ENCODE measurements at places on chromosomes 5 and 9.
A peak's percentile ranks its signal among the peaks of the same experiment; 100 is the strongest.

DNA sequence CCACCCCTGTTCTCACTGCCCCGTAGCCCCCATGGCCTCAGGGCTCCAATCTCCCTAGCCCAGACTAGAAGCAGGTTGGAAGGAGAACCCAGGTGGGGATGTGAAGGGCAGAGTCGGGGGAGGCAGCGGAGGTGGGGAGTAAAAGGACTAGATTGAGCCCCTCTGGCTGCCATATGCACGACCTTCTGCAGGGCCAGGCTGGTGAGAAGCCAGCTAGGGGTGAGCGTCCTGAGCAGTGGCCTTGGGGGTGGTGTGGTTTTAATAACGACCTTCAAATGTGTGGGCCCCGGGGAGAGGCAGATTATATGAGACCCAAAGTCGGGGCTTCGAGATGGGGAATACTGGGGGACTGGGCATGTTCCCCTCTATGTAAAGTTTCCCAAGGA is 139.5 kb downstream of the C9orf50 start:
- DNase-seq = no peak

- DNase-seq = peak; percentile 61
Observed at GRCh38 chr5:132526290-132526973, 16.9 kb downstream of the IL5 start.

GRCh38 chr9:5818424-5819142 is 14.3 kb downstream of the ERMP1 start:
- no peak for DNase-seq

DNA sequence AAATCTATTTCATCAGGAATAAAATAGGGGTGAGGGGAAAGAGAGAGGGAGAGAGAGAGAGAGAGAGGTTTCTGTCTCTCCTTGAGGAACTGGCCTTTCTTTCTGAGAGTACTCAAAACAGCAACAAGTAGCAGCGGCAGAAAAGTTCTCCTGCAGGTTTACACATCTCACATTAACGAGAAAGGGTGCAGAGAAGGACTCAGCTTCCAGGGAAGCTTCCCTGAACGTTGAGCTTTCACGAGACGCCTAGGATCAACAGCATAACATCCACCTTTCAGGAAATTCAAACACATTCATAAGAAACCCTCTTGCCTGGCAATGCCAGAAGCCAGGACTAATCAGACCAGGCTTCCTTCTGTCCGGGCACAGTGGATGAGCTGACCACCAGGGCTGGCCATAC is 162.9 kb downstream of the ZDHHC21 start:
- no peak for DNase-seq

- DNase-seq = no peak
Observed at GRCh38 chr5:136242136-136242535, 49.2 kb upstream of the SMIM32 start.

DNA sequence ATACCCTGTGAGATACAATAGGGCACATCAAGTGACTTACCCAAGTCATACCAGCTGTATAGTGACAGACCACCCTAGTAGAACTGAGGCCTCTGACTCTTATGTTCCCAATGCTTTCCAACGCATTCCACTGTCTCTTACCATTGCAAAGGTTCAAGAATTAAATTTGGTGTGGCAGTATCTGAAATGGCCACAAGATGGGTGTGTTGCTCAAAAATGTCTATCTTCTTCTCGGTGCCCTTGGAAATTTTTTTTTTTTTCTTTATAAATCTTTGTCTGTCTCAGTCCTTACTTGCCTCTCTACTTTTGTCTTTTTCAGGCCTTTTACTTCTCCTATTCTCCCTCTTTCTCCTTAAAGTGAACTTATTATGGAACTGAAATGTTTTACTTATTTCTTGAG is 48.4 kb downstream of the GPR21 start:
- peak; percentile 10 for DNase-seq

- no peak for DNase-seq
Observed at GRCh38 chr9:90998573-90998972, 197.0 kb downstream of the SYK start.

DNA sequence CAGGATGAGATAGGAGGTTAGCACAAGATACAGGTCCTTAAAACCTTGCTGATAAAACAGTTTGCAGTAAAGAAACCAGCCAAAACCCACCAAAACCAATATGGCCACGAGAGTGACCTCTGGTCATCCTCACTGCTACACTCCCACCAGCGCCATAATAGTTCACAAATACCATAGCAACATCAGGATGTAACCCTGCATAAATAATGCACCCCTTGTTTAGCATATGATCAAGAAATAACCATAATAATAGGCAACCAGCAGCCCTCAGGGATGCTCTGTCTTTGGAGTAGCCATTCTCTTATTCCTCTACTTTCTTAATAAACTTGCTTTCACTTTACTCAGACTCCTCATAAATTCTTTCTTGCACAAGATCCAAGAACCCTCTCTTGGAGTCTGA is 86.9 kb upstream of the PRSS3 start:
- DNase-seq = no peak

GRCh38 chr5:10301842-10302610 is 5.7 kb downstream of the CMBL start:
- DNase-seq = no peak

- no peak for DNase-seq
Observed at GRCh38 chr5:164332349-164333196, 827.2 kb downstream of the MAT2B start.

DNA sequence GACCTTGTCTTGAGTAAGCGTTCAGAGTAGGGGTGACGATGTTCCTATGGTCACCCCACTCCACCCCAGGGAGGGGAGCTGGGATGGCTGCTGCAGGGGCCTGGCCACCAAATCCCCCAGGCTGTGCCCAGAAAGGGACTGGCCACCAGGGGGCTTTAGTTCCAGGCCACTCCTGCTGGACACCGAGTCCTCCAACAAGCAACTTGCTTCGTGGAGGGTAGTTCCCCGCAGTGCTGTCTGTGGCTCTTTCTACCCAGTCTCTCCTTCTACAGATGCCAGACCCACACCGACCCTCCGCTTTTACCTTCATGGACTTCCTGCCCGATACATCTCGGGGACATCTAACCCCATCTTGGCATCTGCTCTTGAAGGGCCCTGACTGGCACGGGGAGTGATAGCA is 35.7 kb upstream of the GABRP start:
- no peak for DNase-seq

DNA sequence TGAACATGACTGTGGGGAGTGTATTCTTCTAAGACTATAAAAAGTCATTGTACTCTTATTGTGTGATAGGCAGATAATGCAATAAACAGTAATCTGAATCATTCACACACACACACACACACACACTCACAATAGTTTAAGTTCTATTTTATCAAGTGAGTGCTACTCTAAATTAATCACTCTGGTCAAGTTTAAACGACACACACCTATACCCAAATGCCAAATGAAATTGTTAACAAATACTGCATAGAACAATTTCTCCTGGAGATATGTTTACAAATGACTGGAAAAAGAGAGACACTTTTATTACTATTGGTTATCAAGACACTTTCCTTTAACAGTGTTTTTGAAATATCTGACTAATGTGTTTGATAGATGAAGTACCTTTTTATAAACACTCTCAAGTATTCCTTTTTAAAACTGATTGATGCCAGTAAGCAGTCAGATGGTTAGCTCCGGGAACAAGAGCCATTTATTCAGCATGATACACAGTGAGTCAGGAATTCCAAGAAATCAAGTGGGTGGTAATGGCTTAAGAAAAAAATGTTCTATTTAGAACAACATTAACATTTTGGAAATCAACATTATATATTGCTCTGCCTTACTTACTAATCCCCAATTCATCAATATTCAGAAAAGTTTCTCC is 521.6 kb upstream of the ST8SIA4 start:
- no peak for DNase-seq

DNA sequence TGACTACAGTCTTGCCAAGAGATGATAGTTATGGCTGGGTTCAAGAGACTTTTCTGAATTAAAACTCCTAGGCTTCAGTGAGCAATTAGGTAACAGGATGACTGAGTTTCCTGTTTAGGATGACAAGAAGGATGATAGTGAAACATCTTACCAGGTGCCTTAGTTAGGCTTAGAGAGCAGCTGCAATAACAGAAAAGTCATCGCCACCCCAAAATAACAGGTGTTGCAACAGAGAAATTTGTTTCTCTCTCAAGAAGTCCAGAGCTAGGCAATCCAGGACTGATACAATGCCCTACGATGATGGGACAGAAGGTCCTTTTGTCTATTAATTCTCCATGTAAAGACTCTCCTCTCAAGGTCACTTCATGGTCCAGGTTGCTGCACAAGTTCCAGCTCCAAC is 361.8 kb downstream of the CAAP1 start:
- DNase-seq = no peak

GRCh38 chr9:106421772-106422171 is 441.2 kb upstream of the ZNF462 start:
- DNase-seq = no peak

GRCh38 chr5:105752801-105753200 is 1917.9 kb downstream of the EFNA5 start:
- DNase-seq = no peak

GRCh38 chr9:111599092-111599954 is at the start of gene PTGR1:
Gene PTGR1, minus strand, starts transcription at chr9:111599647. Its CDS starts 2,225 bp downstream, at chr9:111597422.
- peak; percentile 85 for DNase-seq

DNA sequence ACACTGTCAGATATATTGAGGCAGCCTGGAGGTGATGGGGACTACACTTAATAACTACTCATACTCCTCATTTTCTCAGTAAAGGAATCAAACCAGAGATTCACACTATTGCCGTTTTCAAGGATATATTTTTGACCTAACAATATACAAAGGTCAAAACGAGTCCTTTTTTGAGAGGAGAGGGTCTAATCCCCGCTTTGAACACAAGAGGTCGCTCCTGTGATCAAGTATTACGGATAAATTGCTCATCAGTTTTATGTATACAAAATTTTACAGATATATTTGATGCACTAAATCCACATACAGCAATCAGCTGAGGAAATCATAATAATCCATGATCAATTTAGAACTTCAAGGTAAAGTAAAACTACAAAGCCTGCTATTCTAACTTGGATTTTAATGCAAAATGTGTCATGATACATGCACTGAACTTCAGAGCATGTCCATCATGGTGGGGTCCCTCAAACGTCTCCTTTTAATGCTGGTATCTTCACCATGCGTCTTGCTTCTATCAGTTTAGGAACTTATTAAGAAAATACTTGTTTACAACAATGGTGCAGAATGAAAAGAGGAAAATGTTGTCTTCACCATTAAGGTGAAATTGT is 2.5 kb upstream of the ISL1 start:
- peak; percentile 3 for DNase-seq

DNA sequence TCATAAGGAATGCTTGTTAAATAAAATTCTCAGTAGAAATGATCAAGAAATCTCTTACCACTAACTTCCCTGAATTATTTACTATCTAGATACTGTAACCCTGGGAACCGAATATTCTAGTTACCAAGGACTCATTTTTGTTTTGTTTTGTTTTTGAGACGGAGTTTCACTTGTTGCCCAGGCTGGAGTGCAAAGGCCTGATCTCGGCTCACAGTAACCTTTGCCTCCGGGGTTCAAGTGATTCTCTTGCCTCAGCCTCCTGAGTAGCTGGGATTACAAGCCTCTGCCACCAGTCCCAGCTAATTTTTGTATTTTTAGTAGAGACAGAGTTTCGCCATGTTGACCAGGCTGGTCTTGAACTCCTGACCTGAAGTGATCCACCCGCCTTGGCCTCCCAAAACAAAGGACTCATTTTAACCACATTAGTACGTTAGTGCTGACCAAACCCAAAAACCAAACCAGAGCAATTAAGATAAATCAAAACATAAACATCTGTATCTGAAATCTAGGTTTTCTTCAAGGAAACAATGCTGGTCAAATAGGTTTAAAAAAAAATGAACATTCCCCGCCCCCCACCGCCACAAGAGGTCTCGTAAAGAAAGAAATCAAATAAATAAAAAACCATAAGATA is 3.7 kb downstream of the TXN start:
- peak; percentile 31 for DNase-seq

GRCh38 chr5:26807231-26808199 is 230.9 kb downstream of the CDH9 start:
- DNase-seq = no peak

DNA sequence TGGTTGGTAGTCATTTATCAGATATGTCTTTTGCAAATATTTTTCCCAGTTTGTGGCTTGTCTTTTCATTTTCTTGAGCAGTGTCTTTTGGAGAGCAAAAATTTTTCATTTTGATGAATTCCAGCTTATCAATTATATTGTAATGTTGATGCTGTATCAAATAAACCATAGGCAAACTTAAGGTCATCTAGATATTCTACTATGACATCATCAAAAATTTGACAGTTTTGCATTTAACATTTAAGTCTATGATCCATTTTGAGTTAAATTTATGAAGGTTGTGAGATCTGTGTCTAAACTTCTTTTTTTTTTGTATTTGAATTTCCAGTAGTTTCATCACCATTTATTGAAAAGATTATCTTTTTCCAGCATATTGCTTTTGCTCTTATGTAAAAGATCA is 505.5 kb upstream of the COX7C start:
- DNase-seq = no peak

GRCh38 chr9:106834888-106835287 is 28.1 kb upstream of the ZNF462 start:
- DNase-seq = no peak

DNA sequence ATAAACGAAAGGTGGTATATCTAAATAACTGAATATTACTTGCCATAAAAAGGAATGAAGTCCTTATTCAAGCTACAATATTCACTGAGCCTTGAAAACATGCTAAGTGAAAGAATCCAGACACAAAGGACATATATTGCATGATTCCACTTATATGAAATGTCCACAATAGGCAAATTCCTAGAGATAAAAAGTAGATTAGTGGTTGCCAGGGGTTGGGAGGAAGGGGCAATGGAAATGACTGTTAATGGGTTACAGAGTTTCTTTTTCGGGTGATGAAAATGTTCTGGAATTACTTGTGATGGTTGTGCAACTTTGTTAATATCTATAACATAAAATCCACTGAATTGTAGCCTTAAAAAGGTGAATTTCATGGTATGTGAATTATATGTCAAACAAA is 227.1 kb upstream of the TRIM32 start:
- no peak for DNase-seq

- no peak for DNase-seq
Observed at GRCh38 chr5:154002093-154002492, 36.6 kb downstream of the FAM114A2 start.

DNA sequence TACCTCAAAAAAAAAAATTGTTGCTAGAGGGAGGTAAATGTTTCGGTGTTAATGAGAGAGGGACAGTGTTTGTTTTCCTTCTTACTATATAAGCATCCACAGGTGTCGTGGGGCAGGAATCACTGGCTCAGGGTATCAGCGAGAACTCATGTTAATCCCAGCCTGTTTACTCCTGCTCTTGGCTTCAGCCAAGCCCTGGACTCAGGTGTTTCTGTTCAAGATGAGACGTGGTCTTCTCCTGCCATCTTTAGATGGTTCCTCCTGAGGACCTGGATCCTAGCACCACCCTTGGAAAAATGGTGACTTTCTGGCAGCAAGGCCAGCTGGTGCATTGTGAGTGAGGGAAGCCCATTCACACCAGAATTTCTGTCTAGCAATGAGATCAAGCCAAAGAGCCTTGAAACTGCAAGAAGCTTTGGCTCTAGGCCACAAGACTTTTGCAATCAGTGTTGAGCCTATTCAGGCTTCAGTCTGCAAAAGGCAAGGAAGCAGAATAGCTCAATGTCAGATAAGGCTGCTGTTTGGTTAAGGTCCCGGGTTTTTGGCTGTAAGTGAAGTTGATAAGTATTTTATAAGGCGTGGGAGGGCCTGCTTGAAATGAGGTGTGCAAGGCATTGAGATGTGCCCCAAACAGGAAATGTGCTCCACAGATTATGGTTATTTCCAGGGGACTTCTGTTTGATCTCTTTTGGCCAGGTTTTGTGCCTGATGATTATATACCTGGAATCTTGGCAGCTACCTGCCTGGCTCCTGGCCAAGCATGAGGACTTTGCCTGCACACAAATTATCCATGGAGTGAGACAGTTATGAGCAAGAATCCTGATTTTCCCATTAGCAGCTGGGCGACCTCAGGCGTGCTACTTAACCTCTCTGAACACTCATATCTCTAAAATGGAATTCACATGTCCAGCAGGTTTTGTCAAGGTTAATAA is 99.8 kb downstream of the TENT4A start:
- no peak for DNase-seq
